A549 treated with RU486 at 1 μM for 4 hours (cell line): ENCODE measurements at places on chromosomes 6 and 20. TPM values are rescaled to one million over a fixed set of nuclear protein-coding genes. Genes with fewer than 3 reads are reported as not detected.

Gene IL17A
- total RNA-seq: not detected in 5 replicates

Gene BPI
- total RNA-seq: not detected in 5 replicates

Gene RPP21
- total RNA-seq: 54.6 to 73.4 TPM (median 72.6 TPM) in 5 replicates

Gene METTL24
- not detected in 5 replicates for total RNA-seq
